NCI-H2107 (cell line): ENCODE measurements at places on chromosomes 1 and 21.

DNA sequence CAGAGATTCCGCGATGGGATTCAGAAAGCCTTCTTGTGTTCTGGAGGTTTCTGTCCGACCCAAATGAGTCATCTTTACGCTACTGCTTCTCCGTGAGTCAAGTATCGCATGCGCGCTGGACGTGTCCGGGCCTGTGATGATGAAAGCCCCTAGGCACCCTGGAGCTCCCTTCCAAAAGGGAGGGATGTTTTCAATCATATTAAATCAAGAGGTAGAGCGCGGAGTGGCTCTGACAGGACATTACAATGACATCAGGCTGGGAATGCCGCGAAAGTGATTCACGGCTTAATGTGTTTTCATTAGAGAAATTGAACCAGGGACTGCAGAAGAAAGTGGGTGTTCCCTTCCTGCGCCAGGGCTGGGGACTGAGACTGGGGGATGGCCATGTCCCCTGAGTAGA lies 48.5 kb downstream of the AJAP1 start:
- DNase-seq: no peak

DNA sequence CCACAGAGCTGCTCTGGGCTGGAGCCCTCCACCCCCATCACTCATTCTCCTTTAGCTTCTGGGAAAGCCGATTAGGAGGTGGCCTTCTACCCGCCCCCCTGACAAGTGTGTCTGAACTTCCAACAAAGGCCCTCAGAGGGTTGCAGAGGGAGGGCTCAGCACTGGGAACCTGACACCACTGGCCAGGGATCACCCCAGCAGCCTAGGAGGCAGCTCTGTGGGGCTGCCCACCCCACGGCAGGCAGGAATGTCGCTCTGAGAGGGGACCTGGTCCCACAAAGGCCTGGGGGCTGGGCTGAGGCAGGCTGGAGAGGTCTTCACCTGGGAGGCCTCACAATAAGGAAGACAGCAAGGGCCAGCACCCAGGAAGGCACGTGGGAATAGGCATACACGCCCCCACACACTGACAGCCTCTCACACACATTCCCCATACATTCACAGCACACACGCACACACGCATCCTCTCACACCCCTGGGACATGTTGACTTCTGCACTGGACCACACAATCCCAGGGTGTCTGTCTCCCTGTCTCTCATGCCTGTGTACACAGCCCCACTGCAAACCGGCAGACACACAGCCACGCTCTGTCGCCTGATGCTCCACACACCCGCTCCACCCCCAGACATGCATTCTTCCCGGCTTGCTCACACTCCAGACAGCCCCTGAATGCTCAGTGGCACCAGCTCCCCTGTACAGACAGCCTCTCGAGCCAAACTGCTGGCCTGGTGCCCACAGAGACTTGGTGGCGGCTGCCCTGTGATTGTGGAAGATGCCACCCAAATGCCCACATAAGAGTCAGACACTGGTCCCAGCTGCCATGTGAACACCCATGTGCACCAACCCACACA lies 30.7 kb downstream of the DMBX1 start:
- peak; percentile 40 for DNase-seq

GRCh38 chr1:246139745-246140182 lies 367.3 kb downstream of the SMYD3 start:
- DNase-seq: no peak

- no peak for DNase-seq
Measured at GRCh38 chr1:3197781-3198316, 128.8 kb downstream of the PRDM16 start.

- DNase-seq: no peak
Measured at GRCh38 chr1:165907256-165907857, 79.9 kb downstream of the UCK2 start.

- no peak for DNase-seq
Measured at GRCh38 chr1:233523047-233523446, 90.9 kb upstream of the KCNK1 start.

DNA sequence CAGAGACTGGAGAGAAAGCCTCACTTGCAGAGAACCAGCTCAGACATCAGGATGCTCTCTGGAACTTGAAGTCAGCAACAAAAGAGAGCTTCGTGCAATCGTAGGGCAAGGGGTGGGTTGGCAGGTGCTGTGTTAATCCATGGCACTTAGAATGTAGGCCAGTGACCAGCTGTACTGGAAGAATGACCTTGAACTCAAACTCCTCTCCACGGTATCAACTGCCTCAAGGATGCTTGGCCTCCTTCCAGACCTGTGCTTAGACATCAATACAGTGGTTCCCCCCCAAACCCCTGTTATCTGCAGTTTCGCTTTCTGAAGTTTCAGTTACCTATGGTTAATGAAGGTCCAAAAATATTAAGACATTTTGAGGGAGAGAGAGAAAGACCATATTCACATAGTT lies 6.5 kb downstream of the KANK4 start:
- no peak for DNase-seq

- no peak for DNase-seq
Measured at GRCh38 chr21:35475762-35476161, 426.7 kb upstream of the RUNX1 start.

DNA sequence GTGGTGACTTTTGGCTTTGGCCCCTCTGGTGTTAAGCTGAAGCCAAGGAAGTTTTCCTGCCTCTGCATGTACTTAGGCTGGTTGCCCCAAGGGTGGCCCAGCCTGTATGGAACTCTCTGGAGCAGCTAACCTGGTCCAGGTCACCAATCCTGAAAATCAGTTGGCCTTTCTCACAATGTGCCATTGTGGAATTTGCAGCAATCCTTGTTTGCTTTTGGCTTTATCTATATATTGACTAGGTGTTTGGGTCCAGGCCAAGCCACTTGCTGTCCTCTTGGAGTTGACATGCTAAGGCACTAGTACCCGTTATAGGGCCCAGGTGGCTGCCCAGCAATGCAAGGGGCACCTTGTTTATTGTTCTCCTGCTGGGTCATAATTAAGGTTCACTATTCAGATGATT lies 124.6 kb downstream of the CAMTA1 start:
- no peak for DNase-seq
